Lung (tissue), 17 donors: ENCODE measurements at places on chromosomes 7 and 10. TPM values are rescaled to one million over a fixed set of nuclear protein-coding genes. Genes with fewer than 3 reads are reported as not detected.

SVIL gene
- 117 TPM for total RNA-seq

TBXAS1 gene
- total RNA-seq, result 24.0 TPM

DDC gene
- 2.1 TPM for total RNA-seq

HPS6 gene
- total RNA-seq, result 28.2 TPM

HGF gene
- total RNA-seq, result 25.5 TPM

DPYSL4 gene
- 1.5 TPM for total RNA-seq

FAM25A gene
- total RNA-seq, result not detected

MAGI2 gene
- total RNA-seq, result 18.0 TPM

BRI3 gene
- 99.7 TPM for total RNA-seq

CLCN1 gene
- 0.18 TPM for total RNA-seq

AGBL3 gene
- total RNA-seq, result 5.2 TPM

PTF1A gene
- not detected for total RNA-seq

- H3K4me3 ChIP-seq, result no peak overlapping the region
- no peak overlapping the region for H3K27ac ChIP-seq
- H3K4me1 ChIP-seq, result no peaks in the 10 kb centered on the region
- H3K27me3 ChIP-seq, result peaks cover 44% of the 10 kb centered on the region
- DNase-seq, result peak; percentile 80
- no peaks in the 10 kb centered on the region for H3K36me3 ChIP-seq
Measured at GRCh38 chr10:69567920-69568319, 5.3 kb downstream of the NEUROG3 start.

- DNase-seq, result no peak
- H3K4me3 ChIP-seq, result no peak overlapping the region
- H3K36me3 ChIP-seq, result no peaks in the 10 kb centered on the region
- no peak overlapping the region for H3K27ac ChIP-seq
- H3K4me1 ChIP-seq, result peaks cover 27% of the 10 kb centered on the region
Measured at GRCh38 chr7:69959789-69960499, 361.7 kb downstream of the AUTS2 start.

DNA sequence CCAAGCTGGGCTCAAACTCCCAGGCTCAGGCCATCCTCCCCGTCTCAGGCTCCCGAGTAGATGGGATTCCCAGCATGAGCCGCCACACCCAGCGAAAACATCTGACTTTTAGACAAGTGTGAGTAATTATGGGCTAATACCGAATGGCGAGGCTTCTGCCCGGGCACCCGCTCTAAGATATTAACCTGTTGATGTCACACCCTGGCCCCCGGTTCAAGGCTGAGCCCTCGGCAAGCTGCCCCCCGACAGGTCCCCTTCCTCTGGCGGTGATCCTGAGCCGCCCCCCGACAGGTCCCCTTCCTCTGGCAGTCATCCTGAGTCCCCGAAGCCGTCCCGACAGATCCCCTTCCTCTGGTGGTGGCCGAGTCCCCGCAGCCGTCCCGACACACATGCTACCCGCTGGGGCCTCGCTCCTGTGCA, 5.2 kb downstream of the PSMG3 start:
- no peaks in the 10 kb centered on the region for H3K27me3 ChIP-seq
- H3K27ac ChIP-seq, result no peak overlapping the region
- H3K4me3 ChIP-seq, result no peak overlapping the region

GRCh38 chr7:95660023-95660434, 63.7 kb upstream of the PDK4 start:
- H3K27me3 ChIP-seq, result no peaks in the 10 kb centered on the region
- DNase-seq, result no peak
- no peak overlapping the region for H3K27ac ChIP-seq
- no peaks in the 10 kb centered on the region for H3K36me3 ChIP-seq

DNA sequence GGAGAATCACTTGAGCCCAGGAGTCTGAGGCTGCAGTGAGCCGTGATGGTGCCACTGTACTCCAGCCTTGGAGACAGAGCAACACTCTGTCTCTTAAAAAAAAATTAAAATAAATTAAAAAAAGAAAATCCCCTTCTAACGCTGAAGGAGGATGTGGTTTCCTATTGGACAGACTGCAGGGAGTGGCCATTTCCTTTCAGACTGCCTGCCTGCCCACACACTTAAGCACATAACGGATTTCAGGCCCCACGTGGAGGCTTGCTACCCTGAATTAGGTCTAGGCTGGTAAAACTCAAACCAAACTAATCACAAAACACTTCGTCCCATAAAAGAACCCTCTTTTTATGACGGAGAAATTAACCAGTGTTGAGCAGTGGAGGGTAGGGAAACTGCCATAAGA, 34.0 kb downstream of the GATA3 start:
- no peak for DNase-seq
- no peaks in the 10 kb centered on the region for H3K36me3 ChIP-seq
- no peaks in the 10 kb centered on the region for H3K4me1 ChIP-seq
- H3K27me3 ChIP-seq, result no peaks in the 10 kb centered on the region
- no peak overlapping the region for H3K27ac ChIP-seq

DNA sequence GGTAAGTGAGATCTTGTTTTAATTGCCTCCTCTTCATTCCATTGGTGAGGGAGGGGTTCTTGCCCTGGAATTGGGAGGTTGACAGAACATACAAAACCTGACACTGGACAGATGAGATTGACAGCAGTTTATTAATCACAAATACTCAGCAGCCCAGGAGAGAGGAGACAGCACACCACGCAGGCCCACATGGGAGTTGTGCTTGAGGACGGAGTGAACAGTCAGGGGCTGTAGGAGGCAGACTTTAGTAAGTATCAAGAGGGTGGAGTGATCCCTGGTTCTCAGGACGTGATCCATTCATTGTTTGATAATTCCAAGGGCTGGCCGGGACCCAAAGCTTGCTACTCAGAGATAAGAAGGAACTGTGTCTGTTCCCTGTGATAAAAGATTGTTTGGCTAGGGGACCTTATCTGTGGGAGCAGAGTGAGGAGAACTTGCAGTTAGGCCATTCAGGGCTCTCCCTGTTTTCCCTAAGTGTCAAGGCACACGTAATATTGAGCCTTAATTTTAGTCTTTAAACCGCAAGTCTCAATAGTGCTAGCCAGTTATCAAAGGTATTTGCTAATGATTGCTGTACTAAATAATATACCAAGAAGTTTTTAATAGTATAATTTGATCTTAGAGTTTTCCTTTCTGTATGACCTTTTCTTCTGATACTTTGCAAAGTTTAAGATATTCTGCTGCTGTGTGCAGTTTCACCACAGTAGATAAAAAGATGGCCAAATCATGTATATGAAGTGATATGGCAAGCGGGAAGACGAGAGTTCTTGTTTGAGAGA, 14.5 kb downstream of the CAPZA2 start:
- no peak overlapping the region for H3K4me3 ChIP-seq
- peaks cover 50% of the 10 kb centered on the region for H3K4me1 ChIP-seq
- H3K36me3 ChIP-seq, result no peaks in the 10 kb centered on the region
- H3K27ac ChIP-seq, result peak overlapping the region; percentile 26

- H3K27me3 ChIP-seq, result no peaks in the 10 kb centered on the region
- H3K27ac ChIP-seq, result no peak overlapping the region
- H3K4me1 ChIP-seq, result no peaks in the 10 kb centered on the region
- H3K36me3 ChIP-seq, result peaks cover 36% of the 10 kb centered on the region
- H3K4me3 ChIP-seq, result no peak overlapping the region
Measured at GRCh38 chr7:121244120-121244870, 84.5 kb upstream of the WNT16 start.

DNA sequence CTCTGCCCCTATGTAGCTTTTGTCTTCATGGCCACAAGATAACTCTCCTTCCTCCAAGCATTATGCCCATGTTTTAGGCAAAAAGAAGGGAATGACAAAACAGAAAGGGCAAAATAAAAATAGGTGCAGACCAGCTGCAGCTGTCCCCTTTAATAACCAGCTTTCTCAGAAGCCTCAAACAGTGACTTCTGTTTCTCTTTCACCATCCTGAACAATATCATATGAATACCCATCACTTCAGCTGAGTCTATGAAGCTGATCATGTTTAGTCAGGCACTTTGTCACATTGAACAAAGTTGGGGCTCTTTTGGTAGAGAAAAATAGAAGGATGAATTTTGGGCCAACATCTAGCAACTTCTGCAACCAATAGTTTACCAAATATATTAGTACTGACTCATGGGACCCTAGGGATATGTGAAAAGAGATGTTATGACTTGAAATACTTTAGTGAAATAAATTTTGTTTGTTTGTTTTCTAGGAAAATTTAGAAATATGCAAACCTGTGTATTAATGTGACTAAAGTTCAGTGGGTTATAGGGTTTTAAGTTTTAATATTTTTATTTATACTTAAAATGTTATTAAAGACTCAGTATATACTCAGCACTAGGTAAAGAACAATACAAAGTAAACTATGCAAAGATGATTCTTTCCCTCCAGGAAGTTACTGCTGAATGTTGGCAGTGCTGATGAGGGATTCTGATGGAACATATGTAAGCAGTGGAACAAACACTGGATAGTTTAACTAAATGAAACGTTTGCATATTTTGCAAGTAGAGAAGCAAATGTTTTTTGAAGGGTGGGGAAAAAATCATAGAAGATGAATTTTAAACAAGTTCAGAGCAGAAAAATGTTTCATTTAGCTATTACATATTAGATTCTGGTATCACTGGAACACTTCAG, 133.7 kb downstream of the FOXP2 start:
- no peak overlapping the region for H3K27ac ChIP-seq
- H3K36me3 ChIP-seq, result no peaks in the 10 kb centered on the region
- no peak overlapping the region for H3K4me3 ChIP-seq
- no peaks in the 10 kb centered on the region for H3K4me1 ChIP-seq
- no peaks in the 10 kb centered on the region for H3K27me3 ChIP-seq

- H3K4me1 ChIP-seq, result no peaks in the 10 kb centered on the region
- no peak for DNase-seq
- H3K4me3 ChIP-seq, result no peak overlapping the region
- H3K27ac ChIP-seq, result no peak overlapping the region
Measured at GRCh38 chr10:71479831-71480230, 83.1 kb downstream of the CDH23 start.

DNA sequence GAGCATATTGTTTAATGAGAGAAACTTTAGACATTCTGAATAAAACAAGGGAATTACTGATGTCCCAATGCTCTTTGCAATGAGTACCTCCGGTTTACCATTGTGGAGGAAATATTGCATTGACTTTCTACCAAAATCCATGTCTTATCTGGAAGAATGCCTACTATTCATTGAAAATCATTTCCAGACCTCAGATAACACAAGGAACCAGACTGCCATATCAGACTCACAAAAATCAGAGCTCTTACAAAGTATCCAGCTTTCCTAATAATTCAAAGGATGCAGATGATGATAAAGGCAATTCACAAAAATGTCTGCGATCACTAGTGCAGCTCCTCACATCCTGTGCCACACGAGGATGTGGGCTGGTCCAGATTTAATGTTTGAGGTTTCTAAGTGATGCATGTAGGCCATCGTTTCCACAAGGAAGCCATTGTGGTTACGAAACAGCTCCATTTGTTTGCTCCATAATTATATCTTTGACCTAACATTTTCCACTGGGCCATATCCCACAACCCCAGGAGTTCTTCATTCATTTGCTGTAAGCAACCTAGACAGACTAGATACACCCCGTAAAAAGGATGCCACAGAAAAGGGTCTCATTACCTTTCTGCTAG, 831.1 kb upstream of the C7orf33 start:
- peaks cover 11% of the 10 kb centered on the region for H3K4me1 ChIP-seq
- no peak overlapping the region for H3K4me3 ChIP-seq
- H3K27ac ChIP-seq, result no peak overlapping the region
- H3K36me3 ChIP-seq, result no peaks in the 10 kb centered on the region
- no peak for DNase-seq

DNA sequence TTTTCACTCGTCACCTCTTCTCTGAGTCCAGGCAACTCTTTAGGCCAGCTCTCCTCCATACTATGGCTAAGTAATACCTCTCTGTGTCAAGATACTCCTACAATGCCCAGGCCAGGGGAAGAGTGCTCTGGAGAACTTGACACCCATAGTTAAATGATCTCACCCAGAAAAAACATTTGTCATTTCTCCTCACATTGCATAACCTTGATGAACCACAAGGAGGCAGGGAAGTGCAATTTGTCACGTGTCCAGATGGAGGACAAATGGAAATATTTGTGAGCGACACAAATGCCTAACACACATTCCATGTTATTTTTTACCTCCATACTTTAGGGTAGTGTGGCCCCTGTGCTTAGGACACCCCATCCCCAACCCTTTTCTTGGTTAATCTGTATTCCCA, 78.3 kb downstream of the HTR7 start:
- no peak overlapping the region for H3K4me3 ChIP-seq
- no peak for DNase-seq

GRCh38 chr10:97203220-97203619, 17.5 kb upstream of the SLIT1 start:
- no peaks in the 10 kb centered on the region for H3K27me3 ChIP-seq
- DNase-seq, result no peak
- H3K4me1 ChIP-seq, result no peaks in the 10 kb centered on the region
- no peak overlapping the region for H3K27ac ChIP-seq
- H3K4me3 ChIP-seq, result no peak overlapping the region

- no peak within 1 kb of the TSS for H3K4me3 ChIP-seq
- no peaks in the 10 kb centered on the region for H3K4me1 ChIP-seq
- peaks cover 83% of the 10 kb centered on the region for H3K27me3 ChIP-seq
- peak; percentile 62 for DNase-seq
Measured at GRCh38 chr7:20786779-20787659, at the start of gene SP8. TSS of gene SP8 (minus strand) at chr7:20786886. CDS start at chr7:20786798, 88 bp downstream.

- H3K27ac ChIP-seq, result no peak overlapping the region
- no peaks in the 10 kb centered on the region for H3K4me1 ChIP-seq
- no peaks in the 10 kb centered on the region for H3K27me3 ChIP-seq
- DNase-seq, result no peak
- H3K4me3 ChIP-seq, result no peak overlapping the region
Measured at GRCh38 chr7:36739351-36739750, 15.1 kb upstream of the AOAH start.

DNA sequence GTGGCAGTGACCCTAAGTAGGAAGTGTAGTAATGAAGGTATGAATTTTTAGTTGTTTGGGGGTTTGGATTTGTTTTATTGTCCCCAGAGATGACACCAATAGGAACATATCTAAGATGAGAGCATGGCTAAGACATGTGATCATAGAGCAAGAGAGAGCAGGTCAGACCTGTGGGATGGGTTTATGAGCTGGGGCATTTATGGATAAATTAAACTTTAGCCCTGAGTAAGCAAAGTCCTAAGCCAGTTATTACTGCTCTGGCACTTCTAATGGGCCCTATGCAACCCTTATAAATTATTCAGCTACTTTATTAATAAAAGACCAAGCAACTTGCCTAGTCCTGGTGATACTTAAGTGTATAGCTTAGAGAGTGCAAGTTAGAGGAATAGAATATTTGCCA, 85.1 kb downstream of the LRRC4 start:
- no peak overlapping the region for H3K4me3 ChIP-seq
- H3K27me3 ChIP-seq, result no peaks in the 10 kb centered on the region
- H3K4me1 ChIP-seq, result peaks cover 3% of the 10 kb centered on the region
- no peak for DNase-seq
- no peak overlapping the region for H3K27ac ChIP-seq

GRCh38 chr10:3881622-3882021, 96.6 kb upstream of the KLF6 start:
- peak; percentile 77 for DNase-seq
- H3K27me3 ChIP-seq, result no peaks in the 10 kb centered on the region
- H3K36me3 ChIP-seq, result no peaks in the 10 kb centered on the region
- H3K27ac ChIP-seq, result no peak overlapping the region
